RCC 7860 (cell line): ENCODE measurements at places on chromosomes 11 and 22.
A peak's percentile ranks its signal among the peaks of the same experiment; 100 is the strongest.

- DNase-seq: no peak
Measured at GRCh38 chr22:25829808-25830777, 88.1 kb downstream of the MYO18B start.

DNA sequence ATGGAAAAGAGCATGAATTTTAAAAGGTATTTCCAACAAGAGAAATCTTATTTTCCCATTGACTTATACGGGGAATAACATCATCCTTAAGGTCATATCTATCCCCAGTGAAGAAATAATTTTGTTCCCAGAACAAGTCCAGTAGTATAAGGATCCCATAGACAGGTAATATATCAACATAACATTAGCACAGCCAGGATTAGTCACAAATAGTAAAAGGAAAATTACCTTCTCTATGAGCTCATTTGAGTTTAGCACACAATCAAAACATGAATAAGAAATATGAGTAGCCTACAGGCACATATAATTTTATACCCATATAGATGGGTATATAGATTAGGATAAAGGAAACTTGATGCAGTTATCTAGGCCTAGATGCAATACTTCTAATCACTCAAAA is 2.8 kb upstream of the OR52K1 start:
- DNase-seq: no peak

DNA sequence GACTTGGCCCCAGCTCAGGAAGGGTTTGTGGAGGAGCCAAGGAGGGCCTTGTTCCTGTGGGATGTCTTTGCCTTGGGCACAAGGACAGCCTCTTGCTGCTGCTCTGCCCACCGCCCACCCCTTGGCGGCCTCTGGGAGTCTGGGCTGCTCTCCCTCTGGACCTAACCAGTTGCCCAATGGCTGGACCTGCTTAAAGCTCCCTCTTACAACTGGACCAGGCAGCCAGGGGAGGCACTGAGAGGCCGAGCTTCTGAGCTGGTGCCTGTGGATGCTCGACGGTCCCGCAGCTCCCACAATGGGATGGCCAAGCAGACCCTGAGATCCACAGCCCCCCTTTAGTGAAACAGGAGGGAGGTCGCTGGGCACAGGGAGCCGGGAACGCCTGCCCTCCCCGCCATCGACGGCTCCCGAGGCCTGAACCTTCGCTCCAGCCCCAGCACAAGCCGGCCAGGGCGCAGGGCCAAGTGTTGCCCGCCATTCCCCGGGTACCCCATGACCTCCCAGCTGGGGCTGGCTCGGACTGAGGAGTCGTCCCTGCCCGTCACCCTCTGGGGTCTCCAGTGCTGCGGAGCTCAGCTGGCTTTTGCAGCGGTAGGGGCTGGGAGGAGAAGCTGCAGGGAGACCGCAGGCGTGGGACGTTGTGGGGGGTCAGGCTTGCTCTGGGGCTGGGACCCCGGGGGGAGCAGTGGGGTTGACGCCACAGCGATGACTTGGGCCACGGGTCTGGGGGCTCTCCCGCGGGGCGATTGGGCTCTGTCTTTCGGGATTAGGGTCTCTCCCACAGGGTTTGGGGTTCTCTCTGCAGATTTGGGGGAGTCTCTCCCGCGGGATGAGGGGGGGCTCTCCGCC is 584 bp upstream of the GAL start:
- no peak for DNase-seq

DNA sequence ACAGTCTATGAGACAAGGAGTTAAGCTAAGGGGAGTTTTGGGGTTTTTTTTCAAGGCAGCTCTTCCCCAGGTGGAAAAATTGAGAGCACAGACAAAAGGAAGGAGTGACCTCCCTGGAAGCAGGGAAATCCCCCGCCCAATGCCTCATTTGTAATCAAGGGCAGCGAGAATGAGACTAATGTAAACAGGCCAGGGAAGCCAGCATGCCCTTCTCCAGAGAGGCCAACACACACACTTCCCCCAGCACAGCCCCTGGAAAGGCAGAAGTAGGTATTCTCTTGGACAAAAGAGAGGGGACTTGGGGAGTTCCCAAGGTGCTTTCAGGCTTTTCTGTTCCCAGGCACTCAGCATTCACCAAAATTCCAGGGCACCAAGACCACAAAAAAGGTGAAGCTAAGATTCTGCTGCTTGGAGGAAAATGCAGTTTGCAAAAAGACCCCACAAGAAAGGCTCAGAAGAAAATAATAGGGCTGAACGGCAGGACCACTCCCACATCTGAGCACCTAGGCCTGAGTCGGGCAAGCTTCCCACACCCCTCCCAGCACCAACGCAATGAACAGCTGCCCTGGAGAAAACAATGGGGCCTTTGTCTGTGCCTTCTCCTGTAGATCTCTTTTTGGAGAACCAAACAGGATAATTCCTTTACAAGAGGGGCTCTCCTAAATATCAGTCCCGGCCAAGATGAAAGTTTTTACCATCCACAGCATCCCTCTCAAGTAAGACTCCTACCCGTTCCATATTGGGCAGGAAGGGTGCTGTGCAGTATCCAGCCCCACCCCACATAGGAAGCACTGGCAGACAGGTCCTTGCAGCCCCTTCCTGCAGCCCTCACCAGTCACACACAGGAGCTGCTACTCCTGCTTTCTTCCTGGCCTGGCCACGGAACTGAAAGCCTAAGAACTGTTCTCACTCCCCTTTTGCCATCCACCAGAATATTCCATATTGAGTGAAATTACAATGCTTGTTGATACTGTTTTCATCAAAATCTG is 70.7 kb upstream of the AKIP1 start:
- no peak for DNase-seq

DNA sequence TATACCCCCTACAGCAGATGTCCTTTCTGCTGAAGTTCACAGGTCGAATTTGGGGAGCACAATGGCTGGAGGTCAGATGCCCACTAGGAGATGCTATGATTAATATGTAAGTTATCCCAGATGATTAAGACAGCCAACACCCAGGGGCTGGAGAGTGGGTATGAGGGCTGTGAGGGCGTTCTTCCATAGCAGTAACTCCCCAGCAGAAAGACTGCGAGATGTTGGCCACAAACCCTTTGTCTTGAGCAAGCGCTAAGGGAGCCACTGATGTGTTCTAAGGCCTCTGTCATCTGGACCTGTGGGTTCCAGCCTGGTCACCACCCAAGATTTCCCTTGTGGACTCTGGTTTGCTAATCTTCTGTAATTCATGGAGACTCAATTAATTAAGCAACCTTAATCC is 77.6 kb downstream of the BMAL1 start:
- peak; percentile 17 for DNase-seq

DNA sequence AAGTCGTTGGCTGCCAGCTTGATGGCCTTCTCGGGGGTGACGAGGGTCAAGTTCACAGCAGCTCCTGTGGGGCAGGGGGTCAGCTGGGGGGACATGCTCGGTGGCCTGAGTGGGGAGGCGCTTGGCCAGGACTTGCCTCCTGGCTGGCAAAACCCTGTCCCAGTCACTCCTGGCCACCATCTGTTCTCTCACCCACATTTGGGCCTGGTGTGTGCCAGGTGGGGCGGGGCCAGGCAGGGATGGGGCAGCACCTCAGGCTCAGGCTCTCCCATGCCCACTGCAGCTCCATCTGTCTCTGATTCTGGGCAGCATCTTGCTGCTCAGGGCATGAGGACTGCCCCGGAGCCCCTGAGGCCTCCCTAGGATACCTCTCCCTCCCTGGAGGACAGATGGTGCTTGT is 3.7 kb upstream of the CEND1 start:
- no peak for DNase-seq

DNA sequence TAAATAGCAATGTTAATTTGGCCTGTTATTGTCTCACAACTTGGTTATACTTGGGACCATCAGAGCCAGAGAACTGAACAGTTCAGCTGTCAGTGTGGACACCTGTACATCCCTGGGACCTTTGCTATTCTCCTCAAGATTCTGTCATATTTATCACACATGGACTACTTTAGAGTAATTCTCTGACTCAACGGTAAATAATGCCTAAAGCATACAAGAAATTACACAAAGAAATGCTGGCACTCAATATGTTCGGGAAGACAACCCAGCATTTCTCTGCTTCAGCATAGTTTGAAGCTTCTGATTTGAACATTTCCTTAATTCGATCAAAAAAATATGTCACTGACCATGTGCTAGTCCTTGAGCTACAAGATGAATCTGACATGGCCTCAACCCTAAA is 34.6 kb upstream of the MMP13 start:
- no peak for DNase-seq

- DNase-seq: no peak
Measured at GRCh38 chr11:78664636-78665035, 90.0 kb upstream of the NARS2 start.

- peak; percentile 45 for DNase-seq
Measured at GRCh38 chr22:43263645-43264514, 76.9 kb upstream of the TTLL12 start.

DNA sequence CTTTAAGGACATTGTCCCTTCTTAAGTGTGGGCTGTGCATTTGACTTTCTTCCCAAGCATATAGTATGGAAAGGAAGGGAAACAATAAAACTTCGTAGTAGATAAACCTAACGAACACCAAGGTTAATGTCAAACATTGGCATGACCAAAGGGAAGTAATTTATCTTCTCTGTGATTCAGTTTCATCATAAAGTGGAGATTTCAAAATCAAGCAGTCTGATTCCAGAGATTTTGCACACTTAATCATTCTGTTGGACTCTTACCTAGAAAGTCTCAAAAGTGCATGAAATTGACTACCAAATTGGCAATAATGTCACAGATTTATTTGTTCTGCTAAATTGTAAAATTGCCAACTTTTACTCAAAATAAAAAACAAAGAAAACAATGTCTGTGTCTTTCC is 559.7 kb downstream of the JRKL start:
- DNase-seq: no peak

DNA sequence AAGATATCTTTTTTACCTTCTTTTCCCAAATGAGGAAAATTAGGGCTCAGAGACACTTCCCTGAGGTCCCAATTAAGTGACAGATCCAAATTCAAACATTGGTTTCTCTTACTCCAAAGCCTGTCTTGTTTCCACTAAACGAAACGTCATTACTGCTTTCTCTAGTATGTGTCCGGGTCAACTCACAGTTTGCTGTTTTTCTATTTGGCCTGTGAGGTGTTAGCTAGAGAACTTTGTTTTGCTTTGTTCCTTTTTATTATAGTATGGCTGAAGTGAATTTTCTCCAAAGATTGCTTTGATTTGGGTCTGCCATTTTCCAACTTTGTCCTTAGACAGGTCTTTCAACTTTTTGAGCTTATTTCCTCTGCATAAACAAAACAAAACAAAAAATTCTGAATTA is 179.6 kb downstream of the UVRAG start:
- DNase-seq: no peak

DNA sequence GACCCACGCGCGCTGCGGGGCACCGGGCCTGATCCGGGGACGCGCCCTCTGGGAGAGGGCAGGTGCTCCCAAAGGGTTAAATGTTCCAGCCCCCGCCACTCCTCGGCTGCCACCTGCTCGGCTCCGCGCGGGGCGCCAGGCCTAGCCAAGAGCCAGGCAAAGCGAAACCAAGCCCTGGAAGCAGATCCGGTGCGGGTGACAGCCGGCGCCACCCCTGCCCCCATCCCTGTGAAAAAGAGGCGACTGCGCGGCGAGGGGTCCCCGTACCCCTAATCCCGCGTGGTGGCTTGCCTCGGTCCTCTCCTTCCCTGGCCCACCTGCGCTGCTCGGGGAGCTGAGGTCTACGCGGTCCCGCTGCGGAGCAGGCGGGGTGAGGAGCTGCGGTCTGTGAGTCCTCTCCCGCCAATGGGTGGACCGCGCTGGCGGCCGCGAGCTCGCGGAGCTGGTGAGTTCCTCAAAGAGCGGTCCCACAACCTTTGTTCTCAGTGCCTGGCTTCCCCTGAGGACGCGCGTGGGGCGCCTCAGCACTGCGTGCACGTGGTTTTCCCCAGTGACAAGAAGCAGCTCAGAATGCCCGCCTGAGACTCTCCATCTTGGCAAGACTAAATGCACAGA is at the start of gene ME3:
TSS of gene ME3 (minus strand) at position 610 of the 615 bp plus-strand sequence.
- DNase-seq: no peak

GRCh38 chr22:46390652-46391301 is 55.3 kb downstream of the TRMU start:
- DNase-seq: no peak

GRCh38 chr11:11580841-11581411 is 40.9 kb downstream of the GALNT18 start:
- DNase-seq: no peak

GRCh38 chr11:100632941-100633452 is 54.1 kb upstream of the ARHGAP42 start:
- no peak for DNase-seq

- DNase-seq: no peak
Measured at GRCh38 chr11:117691218-117691514, 105.8 kb downstream of the DSCAML1 start.

DNA sequence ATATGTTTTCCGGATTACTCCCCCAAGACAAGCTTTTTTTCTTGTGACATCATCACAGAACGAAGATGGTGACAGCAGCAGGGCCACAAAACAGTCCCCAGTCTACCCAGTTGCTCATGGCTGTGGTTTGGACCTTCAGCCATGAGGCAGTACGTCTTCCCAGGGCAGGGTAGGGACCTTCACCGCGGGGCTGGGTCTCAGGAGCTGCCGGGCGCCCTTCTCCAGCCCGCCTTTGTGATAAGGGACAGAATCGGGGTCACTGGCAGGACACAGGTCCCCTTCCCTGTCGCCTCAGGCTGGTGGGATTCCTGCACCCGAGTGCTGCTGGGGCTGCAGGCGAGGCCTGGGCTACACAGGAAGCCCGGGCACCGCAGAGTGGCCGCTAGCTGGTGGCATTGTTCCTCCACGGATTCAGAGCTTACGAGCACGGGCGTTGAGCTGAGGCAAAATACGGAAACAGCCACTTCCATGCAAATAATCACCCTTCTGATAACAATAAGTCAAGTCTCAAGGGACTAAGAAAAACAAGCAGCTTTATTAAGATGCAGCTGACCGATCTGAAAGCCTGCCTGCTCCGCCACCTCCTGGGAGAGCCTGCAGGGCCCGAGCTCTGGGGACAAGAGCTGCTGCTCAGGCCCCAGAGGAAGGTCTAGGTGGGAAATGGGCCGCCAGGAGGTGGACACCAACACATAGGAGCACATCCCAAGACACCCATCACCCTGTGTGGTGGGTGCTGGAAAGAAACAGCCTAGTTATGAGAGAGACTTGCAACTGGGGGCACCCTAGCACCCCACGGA is 12.3 kb downstream of the TBX1 start:
- no peak for DNase-seq

GRCh38 chr11:76318744-76319384 is 62.1 kb downstream of the THAP12 start:
- DNase-seq: peak; percentile 41
